Pulmonary artery endothelial cell (primary cell): ENCODE measurements at places on chromosomes 7 and 10. TPM values are rescaled to one million over a fixed set of nuclear protein-coding genes. Genes with fewer than 3 reads are reported as not detected.

CADPS2 gene
- total RNA-seq: 74.0 and 115 TPM in 2 replicates

SAP25 gene
- total RNA-seq: 0.11 TPM in 1 of 2 replicates, not detected in the other

- DNase-seq: no peak
Observed at GRCh38 chr7:36945612-36946400, 221.5 kb upstream of the AOAH start.

GRCh38 chr7:28179120-28180030 is 1.2 kb downstream of the JAZF1 start:
- DNase-seq: no peak

DNA sequence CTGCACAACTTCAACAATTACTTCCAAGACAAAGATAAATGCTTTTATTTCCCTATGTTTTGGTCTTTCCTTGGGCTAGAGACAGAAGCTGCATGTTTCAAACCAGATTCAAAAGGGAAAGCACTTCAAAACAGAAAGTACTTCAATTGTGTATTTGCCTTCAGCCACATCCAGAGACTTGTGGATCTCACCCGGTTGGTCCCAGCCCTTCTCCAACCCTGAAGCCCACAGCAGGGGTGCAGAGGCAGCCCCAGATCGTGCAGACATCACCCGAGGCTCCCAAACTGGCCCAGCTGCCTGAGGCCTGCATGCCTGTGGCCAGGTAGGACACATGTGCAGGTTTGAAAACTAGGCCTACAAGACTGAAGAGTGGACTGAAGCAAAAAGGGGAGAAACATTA is 80.8 kb downstream of the ALOX5 start:
- no peak for DNase-seq

- no peak for DNase-seq
Observed at GRCh38 chr7:117859246-117859812, 13.9 kb downstream of the CTTNBP2 start.

DNA sequence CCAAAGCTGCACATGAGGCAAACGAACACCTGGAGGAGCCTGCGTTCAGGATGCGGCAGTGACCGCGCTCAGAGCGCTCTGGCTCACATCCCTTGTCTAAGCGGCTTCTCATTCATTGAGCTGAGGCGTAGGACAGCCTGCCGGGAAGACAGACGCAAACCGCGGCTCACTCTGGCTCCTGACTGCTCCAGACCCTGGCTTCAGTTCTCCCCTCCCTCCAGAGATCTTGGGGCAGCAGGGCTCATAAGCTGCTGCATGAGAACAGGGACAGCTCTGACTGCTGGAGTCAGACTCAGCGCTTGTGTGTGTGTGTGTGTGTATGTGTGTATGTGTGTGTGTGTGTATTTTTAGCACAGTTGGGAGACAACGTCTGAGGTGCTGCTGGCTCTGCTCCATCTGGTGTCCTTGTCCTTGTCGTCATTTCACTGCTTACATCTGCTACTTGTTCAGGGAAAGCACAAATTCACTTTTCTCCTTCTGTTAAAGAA is 15.8 kb upstream of the LYZL2 start:
- peak; percentile 19 for DNase-seq

CLDN4 gene
- 0.07 TPM in 2 replicates for total RNA-seq

- no peak for DNase-seq
Observed at GRCh38 chr7:45902820-45903219, 14.5 kb downstream of the IGFBP1 start.

TMEM196 gene
- not detected in 2 replicates for total RNA-seq

GRCh38 chr7:102895602-102896001 is 17.2 kb upstream of the LRRC17 start:
- no peak for DNase-seq

DNAH11 gene
- total RNA-seq: 0.07 and 1.3 TPM in 2 replicates

DNA sequence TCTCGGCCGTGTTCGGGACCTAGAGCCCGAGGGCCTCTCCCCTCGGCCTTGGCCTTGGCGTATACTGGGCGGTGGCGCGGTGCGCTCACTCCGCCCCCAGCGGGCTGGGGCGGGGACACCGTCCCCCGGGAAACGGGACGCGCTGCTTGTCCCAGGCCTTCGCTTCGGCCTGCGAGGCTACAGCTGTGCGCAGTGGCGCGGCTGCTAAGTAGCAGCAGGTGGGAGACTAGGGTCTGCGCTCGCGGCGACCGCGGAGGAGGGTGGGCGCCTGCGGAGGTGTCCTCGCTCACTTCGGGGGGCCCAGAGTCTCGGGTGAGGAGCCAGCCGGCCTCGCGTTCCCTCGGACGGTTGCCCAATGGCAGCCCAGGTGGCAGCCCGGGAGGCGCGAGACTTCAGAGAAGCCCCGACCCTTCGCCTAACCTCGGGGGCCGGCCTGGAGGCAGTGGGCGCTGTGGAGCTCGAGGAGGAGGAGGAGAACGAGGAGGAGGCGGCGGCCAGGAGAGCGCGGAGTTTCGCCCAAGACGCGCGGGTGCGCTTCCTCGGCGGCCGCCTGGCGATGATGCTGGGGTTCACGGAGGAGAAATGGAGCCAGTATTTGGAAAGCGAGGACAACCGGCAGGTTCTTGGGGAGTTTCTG is at the start of gene DNAH11:
TSS of gene DNAH11 (plus strand) at position 149 of the 637 bp plus-strand sequence. CDS start at position 356, 207 bp downstream.
- DNase-seq: no peak

DNA sequence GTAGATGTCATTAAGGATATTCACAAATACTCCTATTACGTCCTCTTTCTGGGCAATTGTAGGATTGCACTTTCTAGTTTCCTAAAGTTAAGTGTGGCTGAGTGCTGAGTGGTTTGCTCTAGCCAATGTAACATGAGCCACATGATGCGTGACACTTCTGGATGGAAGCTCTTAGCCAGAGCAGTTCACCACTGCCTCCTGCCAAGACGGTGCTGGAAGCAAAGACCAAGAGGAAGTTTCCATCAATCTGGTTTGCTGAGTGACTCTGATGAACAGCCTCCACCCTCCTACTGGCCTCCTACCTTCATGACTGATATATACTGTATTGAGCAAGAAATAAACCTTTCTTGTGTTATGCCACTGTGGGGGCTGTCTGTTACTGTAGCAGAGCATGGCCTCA is 318.1 kb downstream of the KCNMA1 start:
- no peak for DNase-seq

PDE1C gene
- total RNA-seq: 0.11 and 0.13 TPM in 2 replicates

DNA sequence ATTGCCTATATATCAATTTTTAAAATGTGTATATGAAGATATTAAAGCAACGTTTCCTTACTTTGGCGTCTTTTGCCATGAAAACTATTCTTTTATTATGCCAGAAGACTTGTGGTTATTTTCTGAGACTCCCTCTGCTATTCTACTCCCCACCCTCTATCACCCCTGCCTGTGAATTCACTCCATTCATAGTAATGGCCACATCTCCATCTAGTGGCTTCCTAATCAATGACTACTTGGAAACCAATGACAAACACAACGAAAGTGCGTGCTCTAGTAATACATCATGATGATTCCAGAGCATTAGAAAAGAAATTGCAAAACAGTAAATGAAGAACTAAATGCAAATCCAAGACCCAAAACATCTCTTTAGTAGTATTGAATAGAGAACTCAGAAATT is 186.7 kb upstream of the HGF start:
- DNase-seq: peak; percentile 3

GRCh38 chr7:22802426-22802825 is 20.2 kb downstream of the TOMM7 start:
- DNase-seq: no peak

DNA sequence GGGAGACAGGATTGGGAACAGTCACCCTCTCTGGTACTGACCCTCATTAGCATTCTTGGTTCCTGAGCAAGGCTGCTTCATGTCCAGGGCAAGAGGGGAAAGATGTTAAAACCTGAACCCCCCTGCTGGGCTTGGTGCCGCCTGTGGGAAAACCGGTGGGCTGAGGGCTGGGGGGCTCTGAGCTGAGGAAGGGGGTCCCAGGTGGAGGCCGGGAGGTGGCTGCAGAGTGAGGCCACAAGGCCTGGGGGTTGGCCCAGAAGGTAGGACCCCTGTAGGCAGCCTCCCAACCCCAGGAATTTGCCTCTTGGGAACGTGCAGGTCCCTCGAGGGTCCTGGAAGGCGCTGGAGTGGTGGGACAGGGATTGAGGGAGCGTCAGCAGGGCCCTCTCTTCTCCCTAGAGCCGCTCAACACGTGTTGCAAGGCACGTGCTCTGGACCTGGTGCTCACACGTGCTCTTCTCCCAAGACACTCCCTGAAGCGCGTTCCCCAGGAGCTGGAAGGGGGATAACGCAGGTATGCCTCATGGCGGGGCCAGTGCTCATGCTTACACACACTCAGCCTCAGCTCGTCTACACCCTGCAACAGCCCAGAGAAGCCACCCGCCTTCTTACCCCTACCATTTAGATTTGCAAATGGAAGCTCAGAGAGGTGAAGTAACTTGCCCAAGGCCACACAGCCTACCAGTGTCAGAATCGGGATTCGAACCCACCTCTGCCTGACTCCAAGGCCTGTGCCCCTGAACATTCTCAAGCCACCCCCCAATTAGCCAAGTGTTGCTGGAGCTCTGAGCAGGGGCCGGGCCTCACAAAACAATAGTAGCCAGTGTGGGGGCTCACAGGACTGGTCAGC is 64.4 kb downstream of the LHPP start:
- no peak for DNase-seq

INPP5A gene
- total RNA-seq: 23.9 and 25.4 TPM in 2 replicates

GRCh38 chr10:69801094-69801433 is 642 bp upstream of the COL13A1 start:
- no peak for DNase-seq

- DNase-seq: no peak
Observed at GRCh38 chr7:152759949-152760853, 649 bp downstream of the ACTR3B start.

GRCh38 chr10:129642427-129642826 is 175.4 kb downstream of the MGMT start:
- no peak for DNase-seq

DNA sequence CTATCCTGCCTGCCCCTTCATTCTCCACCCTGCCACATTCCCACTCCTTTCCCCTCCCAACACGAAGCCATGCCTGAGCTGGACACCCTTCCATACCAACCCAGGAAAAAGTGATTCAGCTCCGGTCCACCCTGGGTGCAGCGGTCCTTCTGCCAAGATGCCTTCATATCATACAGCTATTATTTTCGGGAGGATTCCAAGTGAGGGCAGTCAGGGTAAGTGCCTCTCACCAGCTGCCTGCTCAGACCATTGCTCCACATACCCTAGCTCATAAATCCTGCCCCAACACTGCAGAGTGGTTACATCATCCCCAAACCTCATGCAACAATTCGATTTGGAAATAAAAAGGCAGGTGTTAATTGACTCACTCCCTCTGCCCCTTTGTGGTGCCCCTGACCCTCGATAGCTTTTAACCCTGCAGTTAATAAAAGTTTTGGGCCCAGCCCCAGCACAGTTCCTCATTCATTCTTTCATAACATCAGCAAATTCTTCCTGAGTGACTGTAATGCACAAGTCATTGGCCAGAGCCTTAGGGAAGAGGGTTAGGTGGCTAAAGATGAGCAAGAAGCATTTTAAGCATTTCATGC is 42.6 kb downstream of the ZNF503 start:
- no peak for DNase-seq

DNA sequence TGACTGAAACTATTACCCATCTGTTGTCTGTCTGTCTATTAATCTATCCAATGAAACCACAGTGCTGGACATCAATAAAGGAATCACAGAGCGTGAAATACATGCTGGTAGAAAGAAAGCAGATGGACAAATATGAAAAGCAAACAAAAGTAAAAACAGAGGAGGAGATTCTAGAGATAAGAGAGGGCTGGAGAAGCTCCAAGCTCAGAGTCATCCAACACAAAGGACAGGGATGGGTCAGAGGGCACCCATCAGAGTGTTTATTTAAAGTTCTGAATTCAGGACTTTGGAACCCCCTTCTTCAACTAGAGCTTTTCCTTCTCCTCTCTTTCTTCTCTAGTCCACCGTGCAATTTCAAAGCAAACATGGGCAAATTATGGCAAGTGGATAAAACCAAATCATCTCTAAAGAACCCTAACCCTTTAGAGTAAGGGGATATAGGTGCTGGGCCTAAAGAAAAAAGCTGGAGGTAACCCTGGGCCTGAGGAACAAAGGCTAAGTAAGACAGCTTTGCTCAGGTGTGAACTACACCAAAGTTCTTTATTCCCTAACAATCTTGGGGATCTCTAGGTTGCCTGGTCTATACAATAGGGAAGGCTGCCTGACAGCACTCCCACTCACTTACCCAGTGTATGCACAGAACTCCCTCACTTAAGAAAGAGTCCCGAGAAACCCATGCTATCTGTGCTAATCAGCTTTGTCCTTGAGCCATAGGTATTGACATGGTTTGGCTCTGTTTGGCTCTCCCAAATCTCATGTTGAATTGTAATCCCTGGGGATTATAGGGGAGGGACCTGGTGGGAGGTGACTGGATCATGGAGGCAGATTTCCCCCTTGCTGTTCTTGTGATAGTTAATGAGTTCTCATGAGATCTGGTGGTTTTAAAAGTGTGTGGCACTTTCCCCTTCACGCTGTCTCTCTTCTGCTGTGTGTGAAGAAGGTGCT is 97.0 kb downstream of the BAMBI start:
- no peak for DNase-seq

BEND7 gene
- total RNA-seq: 13.9 and 16.5 TPM in 2 replicates

DNA sequence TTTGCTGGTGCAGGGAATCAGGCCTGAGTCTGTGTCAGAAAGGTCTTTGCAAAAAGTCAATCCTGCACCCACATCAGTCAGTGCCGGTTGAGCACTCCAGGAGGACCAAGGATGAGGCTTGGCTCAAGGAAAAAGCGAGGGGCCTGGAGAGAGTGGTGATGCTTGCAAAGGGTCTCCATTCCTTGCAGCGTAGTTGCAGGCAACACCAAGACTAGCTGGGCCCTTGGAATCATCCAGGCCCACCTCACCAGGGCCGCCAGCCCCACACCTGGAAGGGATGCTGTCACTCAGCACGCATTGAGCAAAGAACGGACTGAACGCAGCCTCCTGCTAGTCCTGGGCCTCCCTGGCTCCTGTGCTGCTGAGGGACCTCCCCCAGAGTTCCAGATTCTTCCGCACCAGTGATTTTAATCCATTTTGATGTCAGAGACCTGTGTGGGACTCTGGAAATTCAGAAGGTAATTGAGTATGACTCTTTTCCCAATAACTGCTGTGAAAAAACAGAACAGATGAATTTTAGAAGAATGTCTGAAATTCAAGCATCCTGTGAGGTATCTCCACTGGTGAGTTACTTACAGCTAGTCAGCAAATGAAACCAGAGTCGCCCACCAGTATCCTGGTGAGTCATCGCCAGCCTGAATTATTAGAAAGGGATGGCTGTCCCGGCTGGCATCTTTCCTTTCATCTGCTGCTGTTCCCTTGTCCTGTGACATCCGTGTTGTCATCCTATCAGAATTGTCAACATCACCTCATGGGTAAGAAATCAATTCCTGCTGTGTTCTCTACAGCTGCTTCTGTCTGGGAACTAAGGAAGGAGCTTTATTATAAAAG is 150.8 kb upstream of the NPS start:
- no peak for DNase-seq
